HT-29 (cell line): ENCODE measurements at places on chromosomes 2 and 18. TPM values are rescaled to one million over a fixed set of nuclear protein-coding genes. Genes with fewer than 3 reads are reported as not detected.

- no peak for DNase-seq
These were observed 60.8 kb upstream of the PGAP1 start for GRCh38 chr2:196987298-196987648.

DNA sequence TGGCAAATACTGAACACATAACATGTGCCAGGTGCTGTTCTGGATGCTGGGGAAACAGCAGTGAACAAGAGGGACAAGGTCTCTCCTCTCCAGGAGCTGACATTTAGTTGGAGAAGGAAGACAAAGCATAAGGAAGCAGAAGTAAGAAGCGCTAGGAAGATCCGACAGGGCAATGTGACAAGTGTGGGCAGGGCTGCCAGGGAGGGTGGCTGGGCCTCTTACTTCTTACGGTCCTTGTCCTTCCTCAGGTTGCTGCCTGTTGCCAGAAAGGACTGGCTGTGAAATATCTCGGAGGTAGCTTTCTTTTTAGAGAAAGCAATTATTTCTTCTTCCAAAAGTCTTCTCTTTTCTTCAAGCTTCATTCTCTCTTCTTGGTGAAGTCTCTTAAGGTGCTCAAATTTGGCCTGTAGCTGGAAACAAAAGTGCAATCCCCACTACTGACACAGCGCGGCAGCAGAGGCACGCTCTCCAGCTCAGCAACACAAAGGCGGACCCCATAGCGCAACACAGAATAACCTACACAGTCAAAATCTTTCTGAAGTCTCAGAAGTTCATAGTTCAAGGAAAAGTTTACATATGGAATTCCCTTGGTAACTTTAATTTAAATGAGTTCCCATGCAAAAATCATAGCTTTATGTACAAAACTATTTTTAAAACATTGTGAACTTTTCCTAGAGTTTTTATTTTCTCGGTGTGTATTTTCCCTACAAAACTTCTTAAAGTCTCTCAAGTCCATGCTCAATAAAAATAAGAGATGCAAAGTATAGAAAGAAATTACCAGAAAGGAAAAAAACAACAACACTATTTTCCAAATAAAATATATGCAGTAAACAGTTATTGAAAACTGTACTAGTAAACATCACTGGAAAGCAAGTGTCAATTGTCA lies 67.7 kb downstream of the SEPTIN10 start:
- peak; percentile 81 for DNase-seq

- no peak for DNase-seq
These were observed 76.3 kb upstream of the DTNB start for GRCh38 chr2:25749676-25750075.

DNA sequence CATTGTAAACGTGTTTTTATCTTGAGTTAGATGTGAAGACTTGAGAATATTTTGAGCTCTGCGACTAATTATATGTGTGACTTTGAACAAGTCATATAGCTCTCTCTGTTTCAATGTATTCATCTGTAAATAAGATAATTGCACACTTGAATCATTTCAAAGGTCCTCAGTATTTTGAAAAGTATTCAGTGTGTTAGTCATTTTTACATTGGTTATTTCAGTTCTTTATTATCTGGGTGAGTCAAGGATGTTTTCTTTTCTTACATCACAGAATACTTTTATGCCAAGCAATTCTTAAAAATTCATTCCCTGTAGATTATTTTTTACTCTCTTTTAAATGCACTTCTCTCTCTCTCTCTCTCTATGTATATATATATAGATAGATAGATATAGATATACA lies 1098.0 kb upstream of the ZEB2 start:
- DNase-seq, result no peak

DNA sequence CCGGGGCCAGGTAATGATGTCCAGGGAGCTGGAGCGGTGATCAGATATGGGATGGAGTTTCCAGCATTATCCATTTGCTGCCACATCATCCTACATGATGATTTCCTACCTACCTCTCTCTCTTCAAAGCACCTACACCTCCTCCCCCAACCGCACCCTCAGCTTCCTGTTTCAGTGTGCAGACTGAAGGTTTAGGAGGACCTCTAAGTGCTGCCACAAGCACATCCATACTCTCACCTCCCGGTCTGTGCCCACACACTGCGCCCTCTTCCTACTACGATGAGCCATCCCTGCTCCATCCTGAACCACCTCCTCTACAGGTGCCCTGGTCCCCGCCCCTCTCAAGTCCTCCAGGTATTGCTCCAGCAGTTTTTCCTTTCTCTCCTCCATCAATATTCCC lies 123.7 kb downstream of the ALPK2 start:
- DNase-seq, result no peak

DNA sequence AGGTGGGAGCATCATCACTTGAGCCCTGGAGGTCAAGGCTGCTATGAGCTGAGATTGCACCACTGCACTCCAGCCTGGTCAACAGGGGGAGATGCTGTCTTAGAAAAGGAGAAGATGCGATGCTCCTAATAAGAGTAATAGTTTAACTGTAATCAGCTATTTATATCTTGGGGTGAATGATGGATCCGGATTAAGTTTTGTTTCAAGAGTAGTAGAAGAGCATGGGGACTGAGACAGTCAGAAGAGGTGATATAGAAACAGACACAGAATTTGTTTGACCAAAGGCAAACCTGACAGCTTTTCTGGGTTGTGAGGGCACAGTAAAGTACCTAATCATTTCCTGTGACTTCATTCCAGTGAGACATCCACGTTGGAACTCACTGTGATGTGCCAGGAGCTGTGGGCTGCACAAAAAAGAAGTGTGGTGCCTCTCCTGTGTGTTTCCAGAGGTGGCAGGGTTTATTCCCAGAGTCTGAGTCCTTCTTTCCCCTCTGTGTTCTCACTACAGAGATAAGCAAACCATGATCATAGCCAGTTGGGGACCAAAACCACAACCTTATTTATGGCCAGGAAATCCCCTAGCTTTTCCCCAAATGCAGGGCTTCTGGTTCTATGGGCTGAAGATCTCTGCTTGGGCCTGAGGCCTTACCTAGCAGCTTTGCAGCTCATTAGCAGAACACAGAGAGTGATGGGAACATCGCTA lies 113.7 kb downstream of the XRCC5 start:
- no peak for DNase-seq

DNA sequence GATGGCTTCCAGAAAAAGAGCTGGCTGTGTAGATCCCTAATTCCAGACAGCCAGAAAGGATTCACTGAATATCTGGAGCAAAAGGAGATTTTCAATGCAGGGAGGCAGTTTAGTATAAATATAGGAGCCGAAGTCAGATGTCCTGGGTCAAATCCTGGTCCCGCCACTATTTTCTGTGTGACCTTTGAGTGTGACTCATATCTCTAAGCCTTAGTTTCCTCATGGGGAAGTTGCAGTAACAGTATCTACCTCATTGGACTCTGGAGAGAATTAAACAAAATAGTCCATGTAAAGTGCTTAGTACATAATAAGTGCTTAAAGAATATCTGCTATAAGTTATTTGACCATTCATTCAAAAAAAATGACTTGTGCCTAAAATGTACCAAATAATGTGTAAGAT lies 52.1 kb upstream of the ITGA6 start:
- peak; percentile 33 for DNase-seq

DNA sequence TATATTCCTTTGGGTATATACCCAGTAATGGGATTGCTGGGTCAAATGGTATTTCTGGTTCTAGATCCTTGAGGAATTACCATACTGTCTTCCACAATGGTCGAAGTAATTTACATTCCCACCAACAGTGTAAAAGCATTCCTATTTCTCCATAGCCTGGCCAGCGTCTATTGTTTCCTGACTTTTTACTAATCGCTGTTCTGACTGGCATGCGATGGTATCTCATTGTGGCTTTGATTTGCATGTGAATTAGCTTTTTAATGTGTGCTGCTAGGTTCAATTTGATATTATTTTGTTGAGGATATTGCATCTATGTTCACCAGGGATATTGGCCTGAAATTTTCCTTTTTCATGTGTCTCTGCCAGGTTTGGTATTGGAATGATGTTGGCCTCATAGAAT lies 67.4 kb upstream of the VRK2 start:
- no peak for DNase-seq

- no peak for DNase-seq
These were observed 60.8 kb downstream of the KIAA2012 start for GRCh38 chr2:202133909-202134265.

DNA sequence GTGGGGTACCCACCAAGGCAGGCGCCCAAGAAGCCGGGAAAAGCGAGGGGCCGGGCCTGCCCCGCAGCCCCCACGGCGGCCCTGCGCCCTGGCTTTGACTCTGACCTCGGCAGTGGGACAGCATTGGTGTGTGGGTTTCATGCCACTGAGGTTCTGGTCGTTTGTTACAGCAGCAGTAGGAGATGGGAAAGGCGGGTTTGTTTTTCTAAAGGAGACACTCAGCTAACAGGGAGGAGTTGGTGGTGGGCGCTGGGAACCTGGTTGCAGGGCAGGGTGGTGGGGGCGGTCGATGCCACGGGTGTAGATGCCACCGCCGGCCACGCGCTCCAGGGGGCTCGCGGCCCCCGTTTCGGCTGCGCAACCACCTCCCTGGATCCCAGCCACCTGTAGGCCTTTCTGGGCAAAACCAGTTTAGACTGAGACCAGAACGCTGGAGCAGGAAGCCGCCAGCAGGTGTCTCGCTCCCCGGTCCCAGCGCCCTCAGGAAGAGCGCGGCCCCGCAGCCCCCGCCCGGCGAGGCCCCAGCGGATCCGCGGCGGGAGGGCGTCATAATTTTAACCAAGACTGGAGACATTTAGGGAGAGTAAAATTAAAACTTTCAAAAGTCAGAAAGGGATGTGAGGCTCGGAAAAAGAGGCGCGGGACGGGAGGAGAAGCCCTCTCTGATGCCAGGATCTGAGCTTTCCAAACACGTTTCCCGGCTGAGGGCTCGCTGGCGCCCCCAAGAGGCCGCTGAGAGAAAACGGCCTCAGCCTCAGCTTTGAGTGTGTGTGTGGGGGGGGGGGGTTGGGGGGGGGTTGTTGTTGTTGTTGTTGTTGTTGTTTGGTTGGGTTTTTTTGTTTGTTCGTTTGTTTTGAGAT lies 17.4 kb downstream of the CIDEA start:
- peak; percentile 94 for DNase-seq

GRCh38 chr2:112836163-112836560 lies 417 bp downstream of the IL1B start:
- DNase-seq, result no peak

GRCh38 chr18:22783662-22784076 lies 149.5 kb upstream of the RBBP8 start:
- no peak for DNase-seq

GRCh38 chr18:79575891-79576685 lies 103.5 kb upstream of the CTDP1 start:
- DNase-seq, result no peak

DNA sequence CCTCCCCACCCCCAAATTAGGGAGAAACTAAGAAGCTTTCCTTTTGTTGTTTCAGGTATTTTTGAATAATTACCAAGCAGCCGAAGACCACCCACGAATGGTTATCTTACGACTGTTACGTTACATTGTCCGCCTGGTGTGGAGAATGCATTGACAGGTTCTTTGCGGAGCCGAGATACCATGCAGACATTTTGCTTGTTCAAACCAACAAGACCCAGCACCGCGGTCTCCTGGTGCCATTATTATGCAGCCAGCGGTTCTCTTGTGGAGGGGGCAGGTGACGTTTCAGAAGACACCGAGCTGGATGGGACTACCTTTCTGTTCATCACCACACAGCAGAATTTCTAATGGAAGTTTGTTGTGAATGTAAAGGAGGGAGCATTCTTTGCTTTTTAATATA lies 43.4 kb downstream of the BCL2L11 start:
- no peak for DNase-seq

- DNase-seq, result peak; percentile 52
These were observed 105.0 kb upstream of the ALK start for GRCh38 chr2:30026091-30027055.

DNA sequence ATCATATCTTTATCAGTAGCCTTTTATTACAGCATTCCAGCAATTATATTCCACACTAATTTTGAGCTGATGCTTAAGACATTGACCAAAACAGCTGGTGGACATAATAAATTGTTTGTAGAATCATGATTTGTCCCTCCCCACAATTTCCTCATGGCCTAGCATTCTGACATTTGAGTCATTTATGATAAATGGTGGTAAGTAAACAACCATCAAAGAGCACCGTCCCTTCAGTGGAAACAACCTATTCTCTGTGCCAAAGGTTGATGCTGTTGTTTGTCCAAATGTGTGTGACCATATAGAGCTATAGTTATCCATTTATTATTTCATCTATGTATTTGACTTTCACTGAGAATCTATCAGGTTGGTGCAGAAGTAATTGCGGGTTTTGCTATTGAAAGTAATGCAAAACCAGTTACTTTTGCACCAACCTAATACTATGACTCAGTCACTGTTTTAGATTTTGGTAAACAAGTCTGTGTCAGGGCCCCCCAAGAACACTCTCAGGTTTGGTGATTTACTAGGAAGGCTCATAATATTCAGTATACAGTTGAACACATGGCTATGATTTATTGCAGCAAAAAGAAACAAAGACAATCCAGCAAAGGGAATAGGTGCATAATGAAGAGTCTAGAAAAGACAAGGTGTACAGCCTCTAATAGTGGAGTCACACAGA lies 608.7 kb upstream of the REG3G start:
- DNase-seq, result peak; percentile 18

The HSPD1 gene
- 259 and 306 TPM in 2 replicates for total RNA-seq

The MPP4 gene
- total RNA-seq, result not detected in 2 replicates

The BOD1L2 gene
- not detected in 2 replicates for total RNA-seq

The CASP10 gene
- total RNA-seq, result 2.5 and 6.3 TPM in 2 replicates

The ABCG8 gene
- not detected in 2 replicates for total RNA-seq

The UGT1A7 gene
- total RNA-seq, result 5.0 and 8.9 TPM in 2 replicates

The RGPD4 gene
- total RNA-seq, result not detected in 2 replicates

The RAX gene
- total RNA-seq, result not detected in 2 replicates

The MDH1 gene
- total RNA-seq, result 93.7 and 94.2 TPM in 2 replicates

The MSH2 gene
- 36.4 and 38.2 TPM in 2 replicates for total RNA-seq

The BMPR2 gene
- 5.0 and 9.7 TPM in 2 replicates for total RNA-seq

The DNER gene
- not detected in 2 replicates for total RNA-seq

The SLC5A7 gene
- not detected in 2 replicates for total RNA-seq
